Foreskin fibroblast (primary cell): ENCODE measurements at places on chromosomes 11 and 22.
A peak's percentile ranks its signal among the peaks of the same experiment; 100 is the strongest.

DNA sequence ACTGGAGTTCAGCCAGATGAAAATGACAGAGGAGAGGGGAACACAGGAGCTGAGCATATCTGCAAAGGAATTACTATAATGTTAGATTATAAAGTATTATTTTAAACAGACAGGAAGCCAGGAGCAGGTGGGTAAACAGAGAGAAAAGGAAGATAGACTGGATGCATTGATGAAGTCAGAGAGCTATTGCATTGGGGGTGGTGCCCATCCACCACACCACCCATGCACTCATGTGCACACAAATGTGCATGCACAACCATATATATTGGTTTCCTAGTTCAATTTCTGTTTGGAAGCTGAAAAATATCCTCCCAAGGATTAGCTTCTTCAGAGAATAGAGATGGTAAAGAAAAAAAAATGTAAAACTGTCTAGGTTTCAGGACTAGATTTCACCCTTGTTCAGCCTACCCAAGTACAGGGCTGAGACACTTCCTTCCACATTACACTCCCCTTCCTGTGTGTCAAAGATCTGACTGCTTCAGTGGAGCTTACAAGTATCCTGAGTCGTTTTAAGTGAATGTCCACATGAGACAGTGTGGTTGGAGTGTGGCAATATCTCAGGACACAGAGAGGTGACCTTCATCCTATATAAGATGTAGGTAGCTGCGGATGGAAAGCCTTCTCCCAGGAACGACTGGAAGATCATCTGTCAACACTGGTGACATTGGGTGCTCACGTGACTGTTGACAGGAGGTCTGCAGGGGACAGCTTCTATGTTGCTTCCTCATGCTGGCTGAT is 12.2 kb upstream of the SMPD1 start:
- DNase-seq: peak; percentile 39

- DNase-seq: peak; percentile 76
Measured at GRCh38 chr22:46367707-46368191, 32.2 kb downstream of the TRMU start.

- no peak for DNase-seq
Measured at GRCh38 chr11:117588166-117588810, 208.7 kb downstream of the DSCAML1 start.

GRCh38 chr11:57586711-57587245 is 10.7 kb upstream of the SERPING1 start:
- DNase-seq: no peak

GRCh38 chr11:35974882-35975589 is 31.2 kb downstream of the LDLRAD3 start:
- DNase-seq: peak; percentile 73

DNA sequence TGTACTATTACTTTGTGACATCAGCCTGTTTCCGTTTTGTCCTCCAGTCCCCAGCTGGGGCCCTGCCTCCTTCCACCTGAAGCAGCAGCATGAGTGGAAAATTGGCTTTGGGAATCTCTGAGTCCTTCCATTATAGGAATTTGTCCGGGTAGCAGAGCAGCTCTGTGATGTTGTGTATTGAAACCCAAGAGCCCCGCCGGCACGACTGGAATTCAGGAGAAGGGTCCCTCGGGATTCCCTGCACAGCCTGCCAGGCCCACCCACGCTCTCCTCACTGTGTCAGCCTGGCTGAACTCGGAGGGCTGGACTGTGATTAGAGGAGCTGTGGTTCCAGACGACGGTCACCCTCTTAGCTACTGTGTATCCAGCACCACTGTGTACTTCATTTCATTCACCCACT is 18.8 kb upstream of the TSPAN18 start:
- no peak for DNase-seq

- DNase-seq: no peak
Measured at GRCh38 chr11:116368784-116369183, 404.0 kb downstream of the BUD13 start.

DNA sequence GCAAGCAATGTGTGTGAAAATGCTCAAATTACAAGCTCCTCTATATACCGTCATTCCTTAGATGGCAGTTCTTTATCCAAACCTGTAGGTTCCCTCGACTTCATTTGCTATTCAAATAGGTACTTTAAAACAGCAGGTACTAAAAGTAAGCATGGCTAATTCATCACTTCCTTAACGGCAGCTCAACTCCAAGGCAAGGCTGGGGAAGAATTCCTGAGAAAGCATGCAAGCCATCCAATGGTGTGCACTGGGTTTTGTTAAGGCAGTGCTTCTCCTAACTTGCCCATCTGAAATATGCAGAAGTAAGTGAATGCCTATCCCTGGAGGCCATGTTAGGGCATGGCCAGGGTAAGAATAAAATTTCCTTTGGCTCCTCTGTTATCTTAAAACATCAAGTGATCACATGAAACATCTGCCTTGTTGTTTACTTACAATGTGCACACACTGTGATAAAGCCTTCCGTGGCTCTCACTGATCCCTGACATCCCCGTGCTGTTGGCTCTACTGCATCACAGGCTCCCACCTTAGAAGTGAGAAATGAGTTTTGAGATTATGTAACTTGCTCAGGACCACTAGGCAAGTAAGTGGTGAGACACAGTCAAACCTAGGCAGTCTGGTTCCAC is 52.1 kb downstream of the SMCO4 start:
- DNase-seq: no peak

DNA sequence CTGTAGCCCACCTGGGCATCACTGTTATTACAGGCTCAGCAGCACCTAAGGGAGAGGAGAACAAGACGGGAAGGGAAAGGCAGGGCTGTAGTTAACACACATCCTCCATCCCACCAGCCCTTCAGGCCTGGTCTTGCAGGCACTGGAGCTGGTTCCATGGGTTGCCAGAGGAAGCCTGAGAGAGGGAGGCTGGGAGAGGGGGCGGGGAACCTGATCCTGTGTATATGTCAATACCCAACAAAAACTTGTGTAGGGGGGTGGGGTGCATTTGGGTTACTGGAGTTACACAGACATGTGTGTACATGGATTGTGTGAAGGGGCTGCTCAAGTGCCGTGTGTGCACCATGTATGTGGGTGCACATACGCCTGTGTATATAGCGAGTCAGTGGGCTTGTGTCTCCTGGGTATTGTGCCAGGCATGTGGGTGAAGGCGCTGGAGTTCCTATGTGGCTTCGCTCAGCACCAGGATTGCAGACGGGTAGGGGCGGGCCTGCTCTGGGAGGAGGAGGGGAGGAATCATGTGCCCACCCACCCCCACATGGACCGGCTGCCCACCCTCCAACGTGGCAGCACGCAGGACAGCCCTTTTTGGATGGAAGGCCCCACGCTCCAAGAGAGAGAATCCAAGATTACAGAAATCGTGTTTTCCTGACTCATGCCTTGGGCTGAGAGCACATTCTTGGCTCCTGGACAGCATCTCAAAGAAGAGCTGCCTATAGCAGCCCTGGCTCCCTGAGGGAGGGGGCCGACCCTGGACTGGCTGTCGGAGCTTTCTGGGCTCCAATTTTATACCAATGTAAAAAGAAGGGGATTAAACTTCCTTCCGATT is 4.2 kb upstream of the SERPINH1 start:
- peak; percentile 87 for DNase-seq

DNA sequence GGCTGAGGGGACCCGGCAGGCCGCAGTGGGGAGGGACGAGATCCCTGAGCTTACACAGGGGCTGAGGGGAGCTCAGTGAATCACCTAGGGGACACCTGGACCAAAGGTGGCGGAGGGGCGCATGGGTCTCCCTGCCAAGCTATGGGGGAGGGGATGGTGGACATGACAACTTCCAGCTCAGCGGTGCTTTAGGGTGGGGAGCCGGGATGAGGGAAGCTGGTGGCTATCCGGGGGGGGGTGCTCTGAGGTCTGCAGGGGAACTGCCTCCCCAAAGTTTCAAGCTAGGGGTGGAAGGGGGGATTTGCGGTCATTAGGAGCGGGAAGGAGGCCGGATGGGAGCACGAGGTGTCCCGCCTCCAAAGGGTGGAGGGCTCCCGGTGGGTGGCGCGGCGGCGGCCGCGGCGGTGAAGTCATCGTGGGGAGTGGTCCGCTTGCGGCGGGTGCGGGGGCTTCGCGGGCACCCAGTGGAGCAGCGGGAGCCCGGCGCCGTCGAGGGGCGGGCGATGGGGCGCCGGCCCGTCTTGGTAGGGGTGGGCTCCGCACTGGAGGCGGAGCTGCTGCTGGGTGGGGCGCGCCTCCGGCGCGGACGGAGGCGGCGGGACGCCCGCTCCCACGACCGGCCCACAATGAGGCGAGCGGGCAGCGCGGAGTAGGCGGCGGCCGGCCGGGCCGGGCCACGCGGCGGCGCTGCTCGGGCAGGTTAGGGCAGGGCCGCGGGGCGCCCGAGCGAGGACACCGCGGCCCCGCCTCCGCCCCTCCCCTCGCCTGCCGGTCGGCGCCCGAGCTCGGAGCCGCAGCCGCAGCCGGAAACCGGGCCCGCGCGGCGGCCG is at the start of gene MICALL1:
Gene MICALL1 (plus strand): TSS at position 764 of the 830 bp plus-strand sequence. CDS start 126 bp downstream, outside the sequence.
- peak; percentile 83 for DNase-seq

GRCh38 chr22:29816980-29817379 is 21.1 kb downstream of the ASCC2 start:
- no peak for DNase-seq

GRCh38 chr11:114886644-114887265 is 208.4 kb downstream of the NXPE2 start:
- no peak for DNase-seq

GRCh38 chr11:20080032-20080685 is 80.1 kb downstream of the DBX1 start:
- DNase-seq: no peak

GRCh38 chr11:47127213-47127612 is 49.5 kb downstream of the ARFGAP2 start:
- no peak for DNase-seq

- DNase-seq: no peak
Measured at GRCh38 chr11:72624496-72625201, 49.6 kb downstream of the PDE2A start.

DNA sequence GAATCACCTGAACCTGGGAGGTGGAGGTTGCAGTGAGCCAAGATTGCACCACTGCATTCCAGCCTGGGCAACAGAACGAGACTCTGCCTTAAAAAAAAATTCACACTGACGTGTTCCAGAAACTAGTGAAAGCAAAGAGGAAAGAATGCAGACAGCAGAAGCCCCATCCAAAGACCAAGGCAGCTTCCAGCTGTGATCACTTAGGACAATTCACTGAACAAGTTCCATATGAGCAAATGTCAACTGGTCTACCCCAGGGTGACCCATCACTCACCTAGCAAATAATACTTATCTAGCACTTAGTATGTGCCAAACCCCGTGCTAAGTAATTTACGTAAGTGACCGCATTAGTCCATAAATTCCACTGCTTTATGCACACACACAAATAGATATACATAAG is 138.9 kb downstream of the LARGE1 start:
- no peak for DNase-seq

DNA sequence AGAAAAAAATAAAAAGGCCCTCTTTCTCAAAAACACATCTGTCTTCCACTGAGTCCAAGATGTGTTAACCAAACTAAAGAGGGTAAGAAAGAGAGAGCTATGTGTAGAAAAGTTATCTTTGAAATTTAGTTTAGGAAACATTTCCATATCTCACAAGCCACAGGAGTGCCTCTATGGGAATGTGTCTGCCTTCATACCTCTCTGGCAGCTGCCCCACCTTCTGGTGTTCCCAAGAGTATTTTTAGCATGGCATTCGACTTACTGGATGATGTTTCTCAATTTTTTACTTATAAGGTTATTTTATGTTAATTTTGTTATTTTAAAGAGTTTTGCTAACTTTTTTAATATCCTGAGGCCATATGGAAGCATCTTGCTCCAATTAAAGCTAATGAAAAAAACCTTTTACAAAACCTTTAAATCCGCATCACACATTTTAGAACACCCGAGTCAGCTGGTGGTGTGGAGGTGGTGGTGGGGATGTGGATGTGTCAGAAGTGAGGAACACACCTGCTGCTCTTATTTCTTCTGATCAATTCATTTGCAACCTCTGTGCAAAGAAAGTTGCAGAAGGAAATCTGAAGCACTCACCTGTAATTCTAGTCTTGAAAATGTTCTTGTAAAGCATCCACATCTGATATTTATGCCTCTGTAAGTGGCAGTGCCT is 112.2 kb downstream of the NCAM1 start:
- no peak for DNase-seq

- no peak for DNase-seq
Measured at GRCh38 chr22:20834206-20834605, 24.4 kb downstream of the PI4KA start.

DNA sequence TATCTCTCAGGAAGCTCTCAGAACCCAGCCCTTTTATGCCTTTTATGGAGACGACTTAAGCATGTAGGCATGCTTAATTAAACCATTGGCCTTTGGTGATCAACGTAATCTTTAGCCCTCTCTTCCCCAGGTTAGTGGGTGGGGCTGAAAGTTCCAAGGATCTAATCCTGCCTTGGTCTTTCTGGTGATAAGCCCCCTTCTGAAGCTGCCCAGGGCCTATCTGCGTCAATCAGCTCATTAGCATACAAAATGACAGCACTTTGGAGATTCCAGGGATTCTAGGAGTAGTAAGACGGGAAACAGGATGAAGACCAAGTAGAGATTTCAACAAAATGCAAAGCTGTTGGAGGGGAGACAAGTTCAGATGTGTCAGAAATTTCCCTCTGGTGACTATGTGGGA is 3.1 kb downstream of the FAM118A start:
- DNase-seq: no peak

GRCh38 chr11:45100339-45100738 is 46.1 kb upstream of the PRDM11 start:
- no peak for DNase-seq

DNA sequence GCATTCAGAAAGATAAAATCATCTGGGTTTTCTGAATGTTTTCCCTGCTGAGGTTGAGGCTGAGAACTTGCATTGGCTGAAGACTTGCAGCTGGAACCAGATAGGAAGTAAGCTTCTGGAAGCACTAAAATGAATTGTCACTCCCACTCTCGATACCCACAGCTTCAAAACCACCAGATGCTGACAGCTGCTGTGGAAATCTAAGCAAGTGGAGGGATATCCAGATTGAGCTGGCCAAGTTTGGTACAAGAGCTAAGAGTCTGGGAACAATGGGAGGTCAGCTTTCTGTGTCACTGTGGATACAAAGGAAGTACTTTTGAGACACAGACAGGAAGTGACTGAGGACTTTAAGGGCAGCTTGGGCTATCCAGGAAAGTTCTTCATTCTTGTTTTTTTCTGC is 51.3 kb upstream of the CD44 start:
- peak; percentile 44 for DNase-seq

- DNase-seq: no peak
Measured at GRCh38 chr22:50246242-50247175, 1.7 kb upstream of the TUBGCP6 start.

DNA sequence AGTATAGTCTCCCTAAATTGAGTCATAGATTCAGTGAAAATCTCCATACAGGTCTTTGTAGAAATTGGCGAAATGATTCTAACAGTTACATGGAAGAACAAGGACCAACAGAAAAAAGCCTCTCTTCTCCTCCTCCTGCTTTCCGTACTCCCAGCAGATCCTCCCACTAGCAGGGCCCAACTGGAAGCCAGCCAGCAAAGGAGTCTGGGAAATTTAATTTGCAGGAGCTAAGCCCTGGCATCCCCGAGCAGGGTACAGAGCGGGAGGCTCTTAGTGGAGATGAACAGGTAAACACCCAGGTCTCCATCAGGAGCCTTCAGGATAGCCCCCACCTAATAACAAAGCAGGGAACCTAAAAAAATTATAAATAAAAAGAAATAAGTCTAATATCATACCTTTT is 1473.8 kb downstream of the TBC1D22A start:
- DNase-seq: no peak

- no peak for DNase-seq
Measured at GRCh38 chr11:1352696-1353382, 36.9 kb upstream of the BRSK2 start.
